ENCODE measurements at places on chromosomes 16 and 17. TPM values are rescaled to one million over a fixed set of nuclear protein-coding genes. Genes with fewer than 3 reads are reported as not detected.
A peak's percentile ranks its signal among the peaks of the same experiment; 100 is the strongest.

The ZNF469 gene
- 0.50 TPM for total RNA-seq

The KRTAP1-5 gene
- not detected for total RNA-seq

The KRTAP9-4 gene
- not detected for total RNA-seq

The PIRT gene
- total RNA-seq = not detected

The MRPS7 gene
- 51.4 TPM for total RNA-seq

The ORAI3 gene
- total RNA-seq = 7.9 TPM

The TMC8 gene
- 139 TPM for total RNA-seq

The ARMC7 gene
- 6.7 TPM for total RNA-seq

DNA sequence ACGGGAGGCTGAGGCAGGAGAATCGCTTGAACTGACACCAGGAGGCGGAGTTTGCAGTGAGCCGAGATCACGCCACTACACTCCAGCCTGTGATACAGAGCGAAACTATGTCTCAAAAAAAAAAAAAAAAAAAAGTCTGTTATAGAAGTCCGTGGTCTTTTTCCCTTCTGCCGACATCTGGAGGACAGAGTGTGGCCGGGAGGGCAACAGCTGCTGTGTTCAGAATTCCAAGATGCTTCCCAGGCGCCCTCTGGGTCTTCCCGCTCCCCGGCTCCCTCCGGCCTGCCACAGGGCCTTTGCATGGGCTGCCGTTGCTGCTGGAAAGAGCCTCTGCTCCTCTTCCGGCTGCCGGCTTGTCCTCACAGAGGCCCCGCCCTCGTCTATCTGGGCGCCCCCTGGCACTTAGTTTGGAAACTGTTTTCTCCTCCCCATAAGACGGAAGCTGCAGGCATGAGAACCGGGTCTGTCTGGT is 2.4 kb upstream of the CACNA1H start:
- peak; percentile 56 for DNase-seq

GRCh38 chr16:25692742-25693508 is 1.2 kb downstream of the HS3ST4 start:
- DNase-seq = no peak

GRCh38 chr16:30775392-30776188 is 11.4 kb downstream of the ZNF629 start:
- DNase-seq = peak; percentile 80

- DNase-seq = no peak
Measured at GRCh38 chr17:34760931-34761495, 181.6 kb downstream of the TMEM132E start.

DNA sequence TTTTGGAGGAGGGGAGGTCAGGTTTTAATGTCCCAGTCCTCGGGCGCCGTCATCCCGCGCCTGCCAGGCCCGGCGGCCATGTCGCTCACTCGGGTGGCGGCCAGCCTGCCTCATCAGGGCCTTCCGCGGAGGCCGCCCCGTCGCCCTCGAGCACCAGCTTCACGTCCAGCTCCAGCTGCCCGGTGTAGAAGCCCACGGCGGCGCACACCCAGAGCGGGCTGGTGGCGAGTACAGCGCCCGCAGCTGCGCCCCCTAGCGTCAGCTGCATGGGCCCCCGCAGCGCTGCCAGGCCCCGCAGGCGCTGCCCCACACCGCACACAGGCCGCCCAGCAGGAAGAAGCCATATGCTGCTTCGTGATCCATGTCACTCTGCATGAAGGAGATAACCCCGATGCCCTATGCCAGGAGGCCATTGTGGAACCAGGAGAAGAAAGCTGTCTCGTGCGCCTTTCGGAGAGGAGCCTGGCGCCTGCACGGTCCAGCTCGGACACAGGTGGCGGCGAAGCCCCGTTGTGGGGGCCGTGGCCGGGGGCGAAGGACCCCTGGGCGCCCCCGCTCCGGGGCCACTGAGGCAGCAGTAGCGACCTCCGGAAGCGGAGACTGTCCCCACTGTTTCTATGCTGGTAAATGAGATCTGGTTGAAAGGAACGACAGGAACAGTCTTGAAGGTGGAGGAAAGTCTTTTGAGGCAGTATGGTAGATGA is 9.6 kb downstream of the AP2B1 start:
- no peak for DNase-seq

DNA sequence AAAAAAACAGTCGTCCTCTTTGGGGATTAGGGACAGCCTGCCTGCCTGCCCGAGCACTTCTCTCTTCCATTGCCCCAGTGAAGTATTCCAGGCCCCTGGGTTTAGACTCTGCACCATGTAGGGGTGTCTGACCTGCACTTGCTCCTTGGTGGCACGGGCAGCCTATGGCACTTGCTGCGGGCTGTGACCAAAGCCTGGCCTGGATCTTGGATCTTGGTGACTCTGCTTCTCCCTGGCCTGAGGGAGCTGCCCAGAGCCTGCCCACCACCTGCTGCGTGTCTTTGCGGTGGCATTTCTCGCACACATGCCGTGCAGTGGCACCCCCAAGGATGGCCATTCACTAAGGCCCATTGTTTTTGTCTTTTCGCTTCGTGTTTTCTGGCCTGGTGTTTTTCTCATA is 6.1 kb upstream of the STH start:
- no peak for DNase-seq

GRCh38 chr17:75525806-75526554 is 483 bp downstream of the LLGL2 start:
- no peak for DNase-seq

DNA sequence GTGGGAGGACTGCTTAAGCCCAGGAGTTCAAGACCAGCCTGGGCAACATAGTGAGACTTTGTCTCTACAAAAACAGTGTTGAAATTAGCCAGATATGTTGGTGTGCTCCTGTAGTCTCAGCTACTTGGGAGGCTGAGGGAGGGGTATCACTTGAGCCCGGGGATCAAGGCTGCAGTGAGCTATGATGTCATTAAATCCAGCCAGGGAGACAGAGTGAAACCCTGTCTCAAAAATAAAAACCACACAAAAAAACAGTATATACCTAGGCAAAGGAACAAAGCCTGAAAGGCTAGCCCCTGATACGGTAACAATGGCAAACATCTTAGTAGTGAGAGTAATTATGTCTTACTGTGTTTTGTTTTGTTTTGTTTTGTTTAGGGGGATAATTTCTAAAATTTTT is 38.0 kb downstream of the TOM1L2 start:
- DNase-seq = no peak

DNA sequence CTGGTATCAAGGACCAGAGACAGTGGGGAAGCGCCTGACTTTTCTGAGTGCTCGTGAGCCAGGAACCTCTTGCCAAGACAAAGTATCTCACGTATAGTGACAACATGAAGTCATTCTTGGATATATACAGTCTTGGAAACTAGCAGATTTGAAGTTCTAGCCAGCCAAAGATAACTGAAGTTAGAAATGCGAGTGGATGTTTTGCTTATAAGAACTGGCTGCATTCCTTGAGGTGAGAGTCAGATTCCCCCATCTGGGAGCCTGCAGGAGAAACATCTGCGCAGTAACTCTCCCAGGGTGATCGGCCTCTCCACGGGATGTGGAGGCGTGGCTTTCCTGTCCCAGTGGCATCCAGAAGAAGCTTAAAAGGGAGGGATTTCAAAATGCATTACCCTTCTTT is 89.8 kb downstream of the SHISA6 start:
- no peak for DNase-seq

GRCh38 chr16:30660424-30661261 is 2.4 kb downstream of the FBRS start:
- peak; percentile 91 for DNase-seq

- DNase-seq = no peak
Measured at GRCh38 chr17:51653878-51654277, 393.5 kb downstream of the UTP18 start.

GRCh38 chr17:17633310-17633709 is 41.8 kb upstream of the PEMT start:
- DNase-seq = no peak

DNA sequence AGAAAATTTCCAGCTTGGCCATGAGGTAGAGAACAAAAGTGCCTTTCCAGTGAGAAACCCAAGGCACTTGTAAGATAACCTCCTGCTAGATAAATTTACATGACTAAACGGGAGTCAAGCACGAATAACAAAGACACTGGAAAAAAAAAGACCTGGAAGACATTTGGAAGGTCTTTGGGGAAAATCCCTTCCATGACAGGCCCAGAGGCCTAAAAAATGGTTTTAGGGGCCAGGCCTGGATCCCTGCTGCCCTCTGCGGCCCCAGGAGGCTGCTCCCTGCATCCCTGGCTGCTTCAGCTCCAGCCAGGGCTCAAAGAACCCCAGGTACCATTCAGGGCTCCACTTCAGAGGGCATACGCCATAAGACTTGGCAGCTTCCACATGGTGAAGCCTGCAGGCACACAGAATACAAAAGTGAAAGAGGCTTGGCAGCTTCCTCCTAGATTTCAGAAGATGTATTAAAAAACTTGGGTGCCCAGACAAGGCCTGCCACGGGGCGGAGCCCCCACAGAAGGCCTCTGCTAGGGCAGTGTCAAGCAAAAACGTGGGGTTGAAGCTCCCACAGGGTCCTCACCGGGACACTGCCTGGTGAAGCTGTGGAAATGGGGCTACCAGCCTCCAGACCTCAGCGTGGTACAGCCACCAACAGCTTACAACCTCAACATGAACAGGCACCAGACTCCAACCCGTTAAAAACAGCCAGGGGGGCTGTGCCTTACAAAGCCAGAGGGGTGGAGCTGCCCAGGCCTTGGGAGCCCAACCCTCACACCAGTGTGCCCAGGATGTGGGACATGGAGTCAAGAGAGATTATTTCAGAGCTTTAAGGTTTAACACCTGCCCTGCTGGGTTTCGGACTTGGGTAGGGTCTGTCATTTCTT is 77.1 kb downstream of the SDK2 start:
- DNase-seq = peak; percentile 53

DNA sequence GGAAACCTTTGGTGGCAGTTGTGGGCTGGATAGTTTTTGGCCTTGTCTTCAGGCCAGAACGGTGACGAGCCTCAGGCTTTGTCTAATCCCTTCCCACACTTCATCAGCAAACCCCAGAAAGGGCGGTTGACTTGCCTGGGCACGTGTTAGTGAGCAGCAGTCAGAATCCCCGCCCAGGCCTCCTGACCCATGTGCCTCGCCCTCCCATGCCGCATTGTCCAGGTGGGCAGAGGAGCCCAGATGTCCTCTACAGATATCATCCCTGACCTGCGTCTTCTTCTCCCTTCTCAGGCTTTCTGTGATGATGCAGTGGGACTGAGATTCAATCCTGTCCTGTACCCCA is 82.5 kb downstream of the OR1D5 start:
- DNase-seq = no peak

DNA sequence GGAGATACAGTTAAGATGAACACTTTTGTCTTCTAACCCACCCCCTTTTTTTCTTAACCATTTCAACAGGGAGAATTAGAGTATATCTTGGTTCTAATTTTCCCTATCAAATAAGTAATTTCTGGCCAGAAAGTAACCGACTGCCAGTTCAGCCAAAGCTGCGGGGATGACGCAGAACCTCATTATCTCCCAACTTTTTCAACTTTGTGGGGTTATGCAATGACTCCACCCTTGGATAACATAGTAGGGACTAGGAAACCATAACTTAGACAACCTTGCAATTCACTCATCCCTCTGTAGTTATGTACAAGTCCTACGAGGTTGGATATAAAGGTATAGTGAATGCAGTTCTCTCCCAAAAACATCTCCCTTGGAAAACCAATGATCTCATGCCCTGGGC is 184.0 kb downstream of the ZNF18 start:
- DNase-seq = no peak

DNA sequence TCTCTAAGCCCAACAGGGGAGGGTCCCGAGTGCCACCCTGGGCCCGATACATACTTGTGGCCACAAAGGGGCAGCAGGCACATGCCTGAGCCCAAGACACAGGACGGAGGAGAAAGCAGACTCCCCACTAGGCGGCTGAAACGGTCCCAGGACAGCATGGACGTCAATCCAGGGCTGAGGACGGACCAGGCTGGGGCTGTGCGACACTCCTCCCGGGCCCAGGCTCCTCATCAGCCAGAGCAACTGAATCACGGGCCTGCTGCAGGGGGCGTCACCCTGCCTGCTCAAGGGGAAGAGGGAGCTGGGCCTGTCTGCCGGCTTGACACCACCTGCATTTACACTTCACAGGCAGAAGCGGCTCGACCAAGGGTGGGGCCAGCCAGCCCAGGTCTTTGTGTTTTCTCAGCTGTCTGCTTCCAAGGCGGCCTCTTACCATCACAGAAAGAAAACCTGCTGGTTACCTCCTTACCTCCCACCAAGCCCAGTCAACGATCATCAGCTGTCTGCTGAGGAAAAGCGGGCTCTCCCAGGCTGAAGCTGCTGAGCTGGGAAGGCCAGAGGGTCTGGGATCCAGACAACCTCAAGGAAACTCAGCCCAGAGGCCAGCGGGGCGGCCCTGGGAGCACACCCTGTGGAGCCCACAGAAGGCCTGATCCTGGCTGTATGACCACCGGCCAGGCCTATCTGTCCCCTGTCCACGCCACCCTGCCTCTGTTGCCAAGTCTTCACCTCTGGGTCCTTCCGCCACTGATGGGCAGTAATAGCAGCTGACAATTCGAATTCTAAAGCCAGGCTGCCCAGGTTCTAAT is 26.4 kb downstream of the KIFC3 start:
- DNase-seq = no peak

GRCh38 chr17:34151102-34151501 is 104.0 kb upstream of the CCL2 start:
- DNase-seq = no peak

DNA sequence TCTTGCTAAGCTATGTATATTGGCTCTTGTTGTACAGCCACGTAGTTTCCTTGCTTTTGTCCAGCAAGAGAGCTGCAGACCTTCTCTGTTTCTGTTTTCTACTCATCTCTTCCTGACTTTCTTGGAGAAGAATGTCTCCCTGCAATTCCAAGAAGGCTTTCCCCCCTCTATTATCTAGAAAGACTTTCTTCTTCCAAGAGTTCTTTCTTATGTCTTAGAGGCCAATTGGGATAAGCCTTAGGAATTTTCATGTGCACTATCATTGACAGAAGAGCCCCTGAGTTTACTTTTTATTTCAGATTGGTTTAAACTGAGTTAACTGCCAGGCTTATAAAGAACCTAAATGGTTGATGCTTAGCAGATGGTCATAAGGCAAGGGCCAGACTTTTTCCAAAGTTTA is 9.0 kb downstream of the CAPNS2 start:
- DNase-seq = no peak

DNA sequence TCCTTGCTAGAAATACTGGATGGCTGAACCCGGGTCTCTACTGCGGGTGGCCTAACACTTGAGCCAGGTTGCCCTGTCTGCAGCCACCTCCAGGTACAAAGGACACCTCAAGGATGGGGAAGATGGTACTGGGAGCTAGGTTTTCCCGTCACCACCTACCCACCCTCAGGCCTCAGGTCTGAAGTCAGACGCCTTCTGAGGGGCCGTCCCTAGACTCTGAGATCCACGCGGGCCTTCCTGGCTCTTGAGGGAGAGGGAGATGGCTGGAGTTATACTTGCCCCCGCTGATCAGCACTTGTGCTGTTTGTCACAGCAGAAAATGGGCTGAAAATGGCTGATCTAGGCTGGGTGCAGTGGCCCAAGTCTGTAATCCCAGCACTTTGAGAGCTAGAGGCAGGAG is 10.6 kb downstream of the TRPV3 start:
- no peak for DNase-seq
